ENCODE measurements at places on chromosomes 16 and 17. TPM values are rescaled to one million over a fixed set of nuclear protein-coding genes. Genes with fewer than 3 reads are reported as not detected.

CNTD1 gene
- total RNA-seq = not detected

SIRT7 gene
- 18.0 TPM for total RNA-seq

ZNHIT3 gene
- total RNA-seq = 15.5 TPM

ASPA gene
- total RNA-seq = under 0.01 TPM

KRT12 gene
- total RNA-seq = not detected

AANAT gene
- total RNA-seq = not detected

CCL17 gene
- total RNA-seq = not detected

TMC7 gene
- total RNA-seq = 0.32 TPM

RRAD gene
- 12.5 TPM for total RNA-seq

CLN3 gene
- 17.1 TPM for total RNA-seq

AXIN2 gene
- total RNA-seq = 1.9 TPM

TOB1 gene
- total RNA-seq = 13.5 TPM

SCIMP gene
- total RNA-seq = not detected

GRCh38 chr16:78390092-78390491 is 290.6 kb downstream of the WWOX start:
- peak; percentile 73 for DNase-seq

GRCh38 chr17:76577876-76578275 is 7.8 kb downstream of the ST6GALNAC2 start:
- DNase-seq = no peak

GRCh38 chr17:48671697-48672171 is 45.6 kb upstream of the HOXB9 start:
- peak; percentile 76 for DNase-seq

GRCh38 chr17:39916918-39917317 is 1.5 kb downstream of the GSDMB start:
- peak; percentile 14 for DNase-seq

DNA sequence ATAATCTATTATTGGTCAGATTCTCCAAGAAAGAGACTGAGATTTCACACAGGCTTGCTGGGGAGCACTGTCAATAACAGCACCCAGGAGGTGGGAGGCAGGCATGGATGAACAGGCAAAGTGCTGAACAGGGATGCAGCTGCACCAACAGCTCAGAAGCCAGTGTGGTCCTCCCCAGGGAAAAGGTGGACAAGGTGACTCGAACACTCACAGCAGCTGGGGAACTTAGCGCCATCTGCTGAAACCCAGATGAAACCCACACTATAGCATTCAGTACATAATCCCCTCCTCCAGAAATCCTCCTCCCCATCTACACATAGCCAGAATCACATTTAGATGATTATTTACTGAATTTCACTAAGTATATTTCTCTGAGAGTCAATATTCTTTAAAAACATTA is 255.2 kb upstream of the WSB1 start:
- DNase-seq = no peak

GRCh38 chr17:44971776-44972483 is 3.8 kb upstream of the C1QL1 start:
- DNase-seq = peak; percentile 19

DNA sequence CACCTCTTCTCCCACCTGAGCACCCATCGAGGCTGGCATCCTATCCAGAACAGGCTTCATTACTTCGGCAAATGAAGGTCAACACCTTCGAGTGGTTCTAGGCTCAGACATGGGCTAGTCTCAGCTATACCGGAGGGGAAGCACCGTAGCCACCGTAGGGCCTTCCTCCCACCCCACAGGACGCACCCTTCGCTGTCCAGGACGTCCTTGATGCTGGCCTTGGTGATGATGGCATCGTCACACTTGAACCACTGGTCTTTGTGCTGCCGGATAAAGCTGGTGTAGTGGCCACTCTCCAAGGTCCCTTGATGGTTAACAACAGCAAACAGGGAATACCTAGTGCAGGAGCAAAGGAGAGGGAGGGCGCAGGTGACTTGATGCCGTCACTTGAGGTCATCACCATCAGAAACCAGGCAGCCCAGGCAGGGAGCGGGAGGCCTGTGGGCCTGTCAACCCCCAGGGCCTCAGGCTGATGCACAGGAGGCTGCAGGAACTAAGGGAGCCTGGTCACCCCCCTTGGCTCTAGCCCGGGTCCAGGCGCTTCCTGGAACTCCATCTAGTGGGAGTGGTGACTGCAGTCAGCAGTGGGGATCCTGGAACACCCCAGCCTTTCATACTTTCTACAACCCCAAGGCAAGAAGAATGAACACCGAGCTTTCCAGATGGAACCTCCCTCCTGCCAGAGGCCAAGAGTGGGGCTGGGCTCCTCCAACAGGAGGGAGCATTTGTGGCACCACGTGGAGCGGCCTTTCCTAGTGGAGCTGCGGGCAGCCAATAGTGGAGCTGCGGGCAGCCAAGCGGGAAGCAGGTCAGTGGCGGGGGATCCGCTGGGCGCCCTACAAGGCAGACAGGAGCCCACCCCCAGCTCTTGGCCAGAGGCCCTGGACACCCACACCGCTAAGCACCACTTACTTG is 38.5 kb downstream of the USP22 start:
- DNase-seq = no peak

GRCh38 chr16:85969159-85969558 is 70.2 kb downstream of the IRF8 start:
- peak; percentile 27 for DNase-seq

DNA sequence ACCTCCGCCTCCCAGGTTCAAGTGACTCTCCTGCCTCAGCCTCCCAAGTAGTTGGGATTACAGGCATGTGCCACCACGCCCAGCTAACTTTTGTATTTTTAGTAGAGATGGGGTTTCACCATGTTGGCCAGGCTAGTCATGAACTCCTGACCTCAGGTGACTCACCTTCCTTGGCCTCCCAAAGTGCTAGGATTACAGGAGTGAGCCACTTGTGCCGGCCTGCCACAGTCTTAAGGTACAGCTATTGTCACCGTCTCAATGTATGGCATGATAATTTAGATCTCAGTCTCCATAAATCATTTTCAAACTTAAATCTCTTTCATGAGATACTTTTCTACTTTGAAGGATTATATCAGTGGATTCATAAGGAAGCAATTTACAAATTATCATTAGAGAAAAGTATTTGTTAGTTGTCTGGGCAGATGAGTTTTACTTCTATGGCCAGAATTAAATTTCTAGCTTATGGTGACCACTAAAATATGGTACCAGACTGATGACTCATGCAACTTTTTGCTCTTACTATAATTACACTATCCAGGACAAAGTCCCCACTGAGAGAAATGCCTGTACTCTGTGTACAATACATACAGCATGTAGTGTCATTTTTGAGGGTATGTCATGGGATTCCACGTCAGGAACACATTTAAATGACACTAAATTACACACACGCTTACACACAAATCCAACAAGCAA is 1230.3 kb upstream of the GOT2 start:
- no peak for DNase-seq

- peak; percentile 21 for DNase-seq
Measured at GRCh38 chr16:77974883-77975282, 47.5 kb upstream of the CLEC3A start.

DNA sequence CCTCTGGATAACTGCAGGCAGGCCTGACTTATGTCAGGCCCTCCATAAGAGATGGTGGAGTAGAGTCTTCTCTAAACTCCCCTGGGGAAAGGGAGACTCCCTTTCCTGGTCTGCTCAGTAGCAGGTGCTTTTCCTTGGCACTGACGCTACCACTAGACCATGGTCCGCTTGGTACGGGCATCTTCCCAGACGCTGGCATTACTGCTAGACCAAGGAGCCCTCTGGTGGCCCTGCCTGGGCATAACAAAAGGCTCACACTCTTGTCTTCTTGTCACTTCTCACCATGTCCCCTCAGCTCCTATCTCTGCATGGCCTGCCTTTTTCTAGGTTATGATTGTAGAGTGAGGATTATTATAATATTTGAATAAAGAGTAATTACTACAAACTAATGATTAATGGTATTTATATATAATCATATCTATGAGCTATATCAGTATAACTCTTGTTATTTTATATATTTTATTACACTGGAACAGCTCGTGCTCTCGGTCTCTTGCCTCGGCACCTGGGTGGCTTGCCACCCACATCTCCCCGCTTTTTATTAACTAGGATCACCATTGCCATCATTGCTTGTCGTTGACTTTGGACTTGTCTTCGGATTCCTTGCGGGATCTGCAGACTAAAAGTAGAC is 59.8 kb upstream of the ARL4D start:
- DNase-seq = peak; percentile 53

GRCh38 chr16:56613706-56614105 is 5.3 kb downstream of the MT2A start:
- DNase-seq = no peak

DNA sequence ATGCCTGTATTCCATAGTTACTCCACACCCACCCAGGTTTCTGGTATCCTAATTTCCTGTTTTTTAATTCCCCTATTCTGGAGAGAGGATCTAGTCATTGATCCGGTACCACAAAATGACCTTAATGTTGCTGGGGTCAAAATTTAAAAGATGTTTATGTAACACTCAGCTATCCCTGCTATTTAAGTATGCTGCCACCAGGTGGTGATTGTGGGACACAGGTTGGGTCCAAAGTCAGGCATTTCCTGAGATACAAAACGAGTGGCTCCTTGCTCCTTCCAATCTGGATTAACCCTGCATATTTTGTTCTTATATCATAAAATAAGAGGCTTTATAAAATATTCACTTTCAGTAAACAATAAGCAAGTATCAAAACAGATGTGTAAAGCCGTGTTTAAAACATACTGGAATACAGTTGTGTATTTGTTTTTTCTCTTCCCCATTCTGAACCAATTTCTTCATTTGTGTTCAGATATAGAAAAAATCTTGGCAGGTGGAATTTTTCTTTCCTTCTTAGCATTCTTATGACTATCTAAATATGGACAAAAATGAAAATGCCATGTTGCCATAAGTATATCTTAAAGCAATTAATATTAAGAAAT is 16.3 kb downstream of the HS3ST4 start:
- DNase-seq = no peak

DNA sequence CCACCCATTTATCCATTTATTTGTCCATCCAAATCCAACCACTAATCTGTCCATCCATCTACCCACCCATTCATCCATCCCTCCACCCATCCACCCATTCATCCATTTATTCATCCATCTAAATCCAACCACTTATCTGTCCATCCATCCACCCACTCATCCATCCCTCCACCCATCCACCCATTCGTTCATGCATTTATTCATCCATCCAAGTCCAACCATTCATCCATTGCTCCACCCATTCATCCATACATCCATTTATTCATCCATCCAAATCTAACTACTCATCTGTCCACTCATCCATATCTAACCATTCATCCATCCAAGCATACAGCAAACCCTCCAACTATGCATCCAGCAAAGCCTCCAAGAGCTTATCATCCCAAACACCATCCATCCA is 267.3 kb downstream of the XYLT1 start:
- DNase-seq = no peak

GRCh38 chr17:60325730-60326524 is 66.0 kb downstream of the USP32 start:
- no peak for DNase-seq

DNA sequence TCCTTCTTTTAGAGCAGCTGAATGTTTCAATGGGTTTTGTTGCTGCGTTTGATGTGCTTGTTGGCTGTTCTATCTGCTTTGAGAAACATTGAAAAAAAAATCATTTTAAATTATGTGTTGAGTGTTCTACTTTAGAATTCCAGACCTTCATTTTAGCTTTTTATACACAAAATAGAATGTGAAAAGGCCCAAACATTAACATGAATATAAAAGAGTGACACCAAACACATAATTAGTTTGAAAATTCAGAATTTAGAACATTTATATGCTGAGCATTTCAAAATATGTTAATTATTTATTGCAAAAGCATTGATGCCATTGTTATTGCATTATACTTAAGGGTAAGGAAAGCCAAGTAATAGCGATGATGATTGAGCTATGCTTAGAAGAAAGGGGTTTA is 2.9 kb downstream of the NFAT5 start:
- no peak for DNase-seq

- DNase-seq = no peak
Measured at GRCh38 chr17:58239987-58240386, 1.6 kb downstream of the LPO start.

- no peak for DNase-seq
Measured at GRCh38 chr17:79976451-79976850, 59.2 kb downstream of the TBC1D16 start.

- DNase-seq = no peak
Measured at GRCh38 chr16:25223964-25224363, 7.2 kb downstream of the AQP8 start.

GRCh38 chr17:39099663-39100286 is 51.7 kb downstream of the PLXDC1 start:
- peak; percentile 88 for DNase-seq

DNA sequence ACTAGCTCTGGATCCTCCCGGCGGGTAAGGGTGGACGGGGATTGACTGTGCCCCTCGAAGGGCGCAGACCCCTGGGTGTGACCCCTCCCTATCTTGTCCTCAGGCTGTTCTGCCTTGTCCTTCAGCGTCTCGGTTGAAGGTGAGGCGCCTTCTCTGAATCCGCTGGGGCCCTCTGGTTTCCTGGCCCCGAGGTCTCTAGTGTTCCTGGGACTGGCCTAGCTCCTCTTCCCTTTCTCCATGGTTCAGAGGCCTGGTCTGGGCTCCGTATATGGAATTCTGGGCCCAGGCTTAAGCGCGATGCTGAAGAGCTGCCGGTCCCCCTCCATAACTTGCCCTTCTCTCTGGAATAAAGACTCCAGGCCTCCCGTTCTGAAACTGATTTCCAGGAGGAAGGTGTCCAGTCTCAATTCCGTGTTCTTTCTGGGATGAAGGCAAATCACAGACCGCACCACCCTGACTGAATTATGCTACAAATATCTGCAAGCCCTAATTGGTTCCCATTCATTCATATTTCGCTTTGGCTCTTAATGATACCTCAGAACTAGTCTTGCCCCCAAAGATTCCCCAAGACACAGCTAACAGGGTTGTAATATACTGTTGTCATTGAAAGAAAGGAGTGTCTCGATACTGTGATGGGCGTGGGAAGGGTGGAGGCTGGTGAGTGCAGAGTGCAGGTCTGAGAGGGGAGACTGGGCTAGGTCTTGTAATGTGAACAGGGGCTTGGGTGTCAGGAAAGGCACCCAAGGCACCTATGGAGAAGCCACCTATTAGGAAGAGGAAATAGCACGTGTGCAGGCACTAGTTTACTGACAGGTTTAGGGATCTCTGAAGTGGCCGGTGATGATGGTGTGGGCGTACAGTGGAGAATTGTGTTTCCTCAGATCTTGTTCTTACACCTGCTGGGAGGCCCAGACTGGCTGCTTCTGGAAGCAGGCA is 851 bp downstream of the EDC4 start:
- DNase-seq = peak; percentile 27

DNA sequence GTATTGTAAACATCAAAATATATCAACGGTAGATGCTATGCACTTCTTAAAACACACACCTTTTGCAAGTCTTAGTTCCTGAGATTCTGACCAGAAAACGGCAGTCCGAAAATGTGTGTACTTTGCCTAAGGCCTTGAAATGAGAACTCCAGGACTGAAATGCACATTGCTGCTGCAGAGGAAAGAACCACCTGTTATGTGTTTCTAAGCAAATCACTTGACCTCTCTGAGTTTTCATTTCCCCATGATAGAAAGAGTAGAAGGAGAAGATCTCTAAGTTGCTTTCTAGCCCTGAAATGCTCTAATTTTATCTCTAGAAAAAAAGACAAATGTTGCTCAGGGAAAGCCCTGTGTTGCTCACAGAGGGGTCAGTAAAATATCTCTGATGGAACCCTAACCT is 9.9 kb downstream of the CCDC182 start:
- no peak for DNase-seq

GRCh38 chr16:27576729-27577128 is 26.8 kb downstream of the KATNIP start:
- no peak for DNase-seq
